Urinary bladder (tissue), 4 donors: ENCODE measurements at places on chromosomes 1 and 21. TPM values are rescaled to one million over a fixed set of nuclear protein-coding genes. Genes with fewer than 3 reads are reported as not detected.

GRCh38 chr21:41715649-41716281 is 51.1 kb downstream of the RIPK4 start:
- DNase-seq = no peak

DNA sequence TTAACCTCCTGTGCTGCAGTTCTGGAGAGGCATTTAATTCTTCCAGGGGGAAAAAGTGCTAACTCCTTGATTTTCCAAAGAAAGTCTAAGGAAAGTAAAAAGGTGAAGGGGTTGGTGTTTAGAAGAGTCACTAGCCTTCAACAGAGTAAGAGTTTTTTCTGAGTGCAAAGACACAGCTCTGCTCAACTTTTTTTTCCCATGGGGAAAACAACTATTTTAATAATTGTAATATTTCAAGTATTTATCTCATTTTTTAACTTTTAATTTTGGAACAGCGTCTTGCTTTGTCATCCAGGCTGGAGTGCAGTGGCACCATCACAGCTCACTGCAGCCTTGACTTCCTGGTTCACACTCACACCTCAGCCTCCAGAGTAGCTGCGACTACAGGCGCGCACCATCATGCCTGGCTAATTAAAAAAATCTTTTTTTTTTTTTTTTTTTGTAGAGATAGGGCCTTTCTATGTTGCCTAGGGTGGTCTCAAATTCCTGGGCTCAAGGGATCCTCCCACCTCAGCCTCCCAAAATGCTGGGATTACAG is 202.6 kb downstream of the APP start:
- DNase-seq = no peak

Gene SPRR2E
- total RNA-seq = not detected

Gene TMPRSS15
- total RNA-seq = not detected
